GM23248 (cell line): ENCODE measurements at places on chromosomes 11 and 22. TPM values are rescaled to one million over a fixed set of nuclear protein-coding genes. Genes with fewer than 3 reads are reported as not detected.

ELMOD1 gene
- 0.32 and 0.51 TPM in 2 replicates for polyA plus RNA-seq

MMP13 gene
- not detected in 2 replicates for polyA plus RNA-seq

MYO18B gene
- not detected in 2 replicates for polyA plus RNA-seq

MTMR2 gene
- 42.1 and 44.2 TPM in 2 replicates for polyA plus RNA-seq

CARNS1 gene
- 0.13 and 0.38 TPM in 2 replicates for polyA plus RNA-seq

UCP2 gene
- polyA plus RNA-seq = 2.0 and 2.8 TPM in 2 replicates

F2 gene
- polyA plus RNA-seq = not detected in 2 replicates

KRTAP5-7 gene
- not detected in 2 replicates for polyA plus RNA-seq

CDC45 gene
- 10.1 and 10.6 TPM in 2 replicates for polyA plus RNA-seq

DNA sequence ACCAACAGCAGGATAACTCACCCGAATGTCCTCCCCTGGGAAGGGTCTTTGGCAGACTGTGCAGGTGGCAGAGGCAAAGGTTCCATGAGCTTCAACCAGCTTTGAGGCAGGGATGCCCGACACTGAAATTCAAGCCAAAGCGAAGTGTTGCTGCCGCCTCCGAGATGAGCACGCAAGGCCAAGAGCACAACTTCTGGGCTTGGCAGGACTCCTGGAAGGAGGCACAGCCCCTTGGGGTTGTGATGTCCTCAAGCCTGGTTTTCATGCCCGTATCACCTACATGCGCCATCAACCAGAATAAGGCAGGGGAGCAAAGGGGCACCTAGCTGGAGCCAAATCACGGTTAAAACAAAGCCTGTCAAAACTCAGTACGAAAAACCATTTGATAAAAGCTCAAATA lies 5.7 kb downstream of the SIRT3 start:
- 0 out of 2 replicates have a peak, but pooled peaks cover 6% of the 10 kb centered on the region for H3K36me3 ChIP-seq
- H3K4me3 ChIP-seq = no peak overlapping the region
- no peak for DNase-seq
- no peaks in the 10 kb centered on the region for H3K4me1 ChIP-seq
- H3K27ac ChIP-seq = no peak overlapping the region

GRCh38 chr11:31509051-31509428 lies 382 bp downstream of the IMMP1L start:
- peak; percentile 35 for DNase-seq
- H3K27me3 ChIP-seq = no peaks in the 10 kb centered on the region
- no peak overlapping the region for H3K27ac ChIP-seq
- H3K4me1 ChIP-seq = peaks cover 9% of the 10 kb centered on the region; the same call in 1 of the 2 replicates
- H3K4me3 ChIP-seq = peak overlapping the region; percentile 99

DNA sequence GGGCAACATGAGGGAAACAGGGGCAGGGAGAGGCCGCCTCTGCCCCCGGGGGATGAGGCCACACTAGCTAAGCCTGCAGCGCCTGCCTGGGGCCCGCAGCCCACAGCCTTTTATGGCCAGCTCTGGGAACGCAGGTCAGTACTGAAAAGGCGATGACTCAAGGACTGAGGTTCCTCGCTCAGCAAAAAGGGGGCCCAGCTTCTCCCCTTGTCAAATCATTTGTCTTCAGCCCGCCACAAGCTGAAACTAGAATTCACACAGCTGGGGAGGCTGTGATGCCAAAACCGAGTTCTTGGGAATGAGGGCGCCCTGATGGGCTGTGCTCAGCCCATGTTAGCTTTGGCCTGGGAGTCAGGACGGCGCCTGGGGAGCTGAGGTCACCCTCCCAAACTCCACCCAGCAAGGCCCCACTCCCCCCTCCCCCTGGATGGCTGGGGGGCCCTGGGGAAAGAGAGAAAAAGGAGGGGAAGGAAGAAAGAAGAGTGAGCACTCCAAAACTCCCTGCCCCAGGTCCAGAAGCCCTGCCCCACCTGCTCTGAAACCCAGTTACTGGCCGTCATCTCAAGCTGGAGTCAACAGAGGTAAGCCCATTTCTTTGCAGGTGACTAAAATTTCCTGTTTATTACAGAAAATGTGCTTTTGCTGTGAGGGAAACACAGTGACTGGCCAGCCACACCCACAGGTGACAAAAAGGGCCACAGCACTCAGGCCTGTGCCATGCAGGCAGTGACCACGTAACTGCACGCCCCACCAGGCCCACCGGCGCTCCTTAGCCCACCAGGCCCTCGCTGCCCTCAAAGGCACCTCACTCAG lies 13.7 kb downstream of the EHD1 start:
- H3K36me3 ChIP-seq = 0 out of 2 replicates have a peak, but pooled peaks cover 2% of the 10 kb centered on the region
- H3K27ac ChIP-seq = peak overlapping the region; percentile 99
- DNase-seq = peak; percentile 96
- H3K4me1 ChIP-seq = peaks cover 57% of the 10 kb centered on the region

DNA sequence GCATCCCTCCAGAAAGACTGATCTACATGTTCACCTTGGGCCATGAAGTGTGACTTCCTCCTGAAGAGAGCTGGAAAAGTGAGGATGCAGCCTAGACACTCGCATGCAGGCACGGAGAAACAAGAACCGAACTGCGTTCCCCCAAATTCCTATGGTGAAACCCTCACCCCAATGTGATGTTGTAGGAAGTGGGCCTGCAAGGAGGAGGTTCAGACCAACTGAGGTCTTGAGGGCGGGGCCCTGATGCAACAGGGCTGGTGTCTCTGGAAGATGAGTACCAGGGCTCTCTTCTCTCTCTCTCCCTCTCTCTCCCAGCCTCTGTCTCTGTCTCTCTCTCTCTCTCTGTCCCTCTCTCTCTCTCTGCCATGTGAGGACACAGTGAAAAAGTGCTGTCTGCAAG lies 501.1 kb downstream of the BRD1 start:
- no peak for DNase-seq
- no peaks in the 10 kb centered on the region for H3K4me1 ChIP-seq
- H3K4me3 ChIP-seq = no peak overlapping the region
- no peaks in the 10 kb centered on the region for H3K27me3 ChIP-seq
- no peak overlapping the region for H3K27ac ChIP-seq

DNA sequence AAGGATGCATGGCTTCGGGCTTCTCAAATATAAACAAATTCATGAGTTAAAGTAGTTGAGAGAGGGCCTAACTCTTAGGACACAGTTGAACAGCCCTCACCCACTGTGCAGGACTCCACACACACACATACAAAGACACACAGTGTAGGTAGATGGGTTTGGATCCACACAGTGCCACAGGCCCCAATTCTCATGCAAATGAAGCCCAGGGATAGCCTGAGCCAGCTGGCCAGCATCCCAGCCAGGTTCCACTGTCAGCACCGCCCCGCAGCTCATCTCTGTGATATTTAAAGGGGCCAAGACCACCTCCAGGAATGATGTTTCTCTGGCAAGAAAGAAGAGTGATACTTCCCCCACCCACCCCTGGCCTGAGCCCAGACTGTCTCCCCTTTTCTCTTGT lies 11.7 kb downstream of the SLC35C1 start:
- DNase-seq = no peak
- no peaks in the 10 kb centered on the region for H3K36me3 ChIP-seq

DNA sequence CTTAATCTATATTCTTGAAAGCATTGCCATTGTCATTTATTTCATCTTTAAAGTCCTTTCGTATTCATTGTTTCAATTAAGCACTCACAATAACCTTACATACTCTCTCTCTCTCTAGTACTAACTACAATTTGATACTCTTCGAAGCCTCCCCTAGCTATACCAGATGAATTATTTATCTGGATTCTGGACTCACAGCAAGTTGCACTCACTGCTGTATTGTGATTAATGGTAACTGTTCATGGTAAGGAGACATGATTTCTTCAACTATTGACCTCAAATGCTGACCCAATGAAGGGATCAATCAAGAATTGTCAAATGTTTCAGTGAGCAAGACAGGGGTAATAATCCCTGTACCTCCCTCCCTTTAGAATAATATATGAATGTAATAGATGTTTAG lies 6.0 kb upstream of the OR52B6 start:
- no peak overlapping the region for H3K27ac ChIP-seq
- H3K4me1 ChIP-seq = no peaks in the 10 kb centered on the region
- no peaks in the 10 kb centered on the region for H3K36me3 ChIP-seq
- no peak for DNase-seq
- no peak overlapping the region for H3K4me3 ChIP-seq

GRCh38 chr11:61114913-61115312 lies 12.6 kb downstream of the CD5 start:
- no peak overlapping the region for H3K4me3 ChIP-seq
- H3K4me1 ChIP-seq = no peaks in the 10 kb centered on the region

DNA sequence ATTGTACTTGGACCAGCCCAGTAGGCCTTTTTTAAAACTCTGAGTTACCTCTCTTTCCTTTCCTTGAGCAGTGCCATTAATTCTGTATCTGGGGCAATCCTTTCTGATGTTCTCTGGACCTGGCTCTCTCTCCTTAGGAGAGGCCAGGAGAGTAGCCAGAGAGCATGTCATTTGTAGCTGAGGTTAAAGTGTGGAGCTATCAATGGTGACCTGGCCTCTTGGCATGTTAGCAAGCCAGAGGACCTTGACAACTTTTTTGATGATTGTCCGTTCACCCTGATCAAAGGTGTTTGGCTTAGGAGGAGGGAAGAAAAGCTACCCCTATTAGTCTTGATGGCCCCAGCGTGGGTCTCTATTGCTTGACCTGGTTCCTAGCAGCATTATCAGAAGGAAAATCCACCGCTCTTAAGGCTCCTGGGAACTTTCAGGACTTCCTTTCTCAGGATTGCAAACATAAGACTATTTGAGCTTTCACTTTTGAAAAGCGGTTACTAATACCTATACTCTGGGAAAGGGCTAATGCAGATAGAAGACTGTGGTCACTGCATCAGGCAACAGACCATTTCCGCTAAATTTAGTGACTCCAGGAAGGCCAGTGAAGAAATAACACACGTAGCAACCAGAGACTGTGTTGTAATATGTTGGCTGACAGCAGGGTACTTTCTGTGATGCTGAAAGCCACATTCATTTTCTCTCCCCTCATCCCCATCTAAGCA lies 18.2 kb downstream of the LIMK2 start:
- 0 out of 2 replicates have a peak, but pooled peaks cover 7% of the 10 kb centered on the region for H3K4me1 ChIP-seq
- peak; percentile 42 for DNase-seq
- H3K27me3 ChIP-seq = no peaks in the 10 kb centered on the region
- no peaks in the 10 kb centered on the region; the same call in 1 of the 2 replicates for H3K36me3 ChIP-seq
- H3K4me3 ChIP-seq = no peak overlapping the region

DNA sequence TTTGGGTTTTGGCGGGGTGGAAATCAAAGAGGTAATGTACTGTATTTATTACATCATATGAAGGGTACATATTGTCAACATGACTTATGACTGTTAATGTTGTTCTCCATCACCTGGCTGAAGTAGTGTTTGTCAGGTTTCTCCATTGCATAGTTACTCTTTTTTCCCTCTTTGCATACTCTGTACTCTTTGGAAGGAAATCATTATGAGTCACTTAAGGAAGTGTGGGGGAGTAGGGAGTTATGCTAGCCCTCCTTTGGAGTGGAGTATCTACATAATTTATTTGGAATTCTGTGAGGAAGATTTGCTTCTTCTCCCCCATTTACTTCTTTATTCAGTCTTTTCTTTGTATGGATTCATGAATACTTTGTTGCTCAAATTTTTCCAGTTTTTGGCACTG lies 3.6 kb upstream of the PGR start:
- H3K4me1 ChIP-seq = no peaks in the 10 kb centered on the region
- H3K4me3 ChIP-seq = no peak overlapping the region
- H3K27ac ChIP-seq = no peak overlapping the region
- H3K36me3 ChIP-seq = no peaks in the 10 kb centered on the region
- DNase-seq = peak; percentile 2

DNA sequence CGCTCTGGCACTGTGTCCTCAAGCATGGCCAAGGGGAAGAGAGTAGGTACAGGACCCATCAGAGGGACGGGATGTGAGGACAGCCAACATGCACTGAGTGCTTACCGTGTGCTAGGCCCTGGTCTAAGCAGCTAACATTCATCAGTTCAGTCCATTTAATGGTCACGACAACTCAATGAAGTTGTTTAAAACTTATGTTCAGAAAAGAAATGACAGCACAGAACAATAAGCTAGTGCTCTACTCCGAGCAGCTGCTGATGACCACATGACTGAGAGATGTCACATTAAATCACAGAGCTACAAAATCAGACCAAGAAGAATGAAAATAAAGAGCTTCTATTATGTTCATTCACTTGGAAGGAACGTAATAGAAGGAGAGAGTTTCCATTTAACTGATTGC lies 26.3 kb downstream of the PRDM10 start:
- no peaks in the 10 kb centered on the region for H3K36me3 ChIP-seq
- peaks cover 7% of the 10 kb centered on the region; the same call in 1 of the 2 replicates for H3K4me1 ChIP-seq
- no peak overlapping the region for H3K4me3 ChIP-seq
- DNase-seq = no peak
- no peaks in the 10 kb centered on the region for H3K27me3 ChIP-seq

GRCh38 chr22:44452531-44453420 lies 45.3 kb downstream of the RTL6 start:
- DNase-seq = no peak
- peaks cover 21% of the 10 kb centered on the region for H3K4me1 ChIP-seq
- no peak overlapping the region for H3K27ac ChIP-seq
- H3K27me3 ChIP-seq = no peaks in the 10 kb centered on the region

GRCh38 chr11:64226507-64227051 lies 505 bp downstream of the NUDT22 start:
- no peaks in the 10 kb centered on the region for H3K36me3 ChIP-seq
- no peaks in the 10 kb centered on the region for H3K27me3 ChIP-seq
- peak; percentile 51 for DNase-seq
- H3K27ac ChIP-seq = peak overlapping the region; percentile 46

DNA sequence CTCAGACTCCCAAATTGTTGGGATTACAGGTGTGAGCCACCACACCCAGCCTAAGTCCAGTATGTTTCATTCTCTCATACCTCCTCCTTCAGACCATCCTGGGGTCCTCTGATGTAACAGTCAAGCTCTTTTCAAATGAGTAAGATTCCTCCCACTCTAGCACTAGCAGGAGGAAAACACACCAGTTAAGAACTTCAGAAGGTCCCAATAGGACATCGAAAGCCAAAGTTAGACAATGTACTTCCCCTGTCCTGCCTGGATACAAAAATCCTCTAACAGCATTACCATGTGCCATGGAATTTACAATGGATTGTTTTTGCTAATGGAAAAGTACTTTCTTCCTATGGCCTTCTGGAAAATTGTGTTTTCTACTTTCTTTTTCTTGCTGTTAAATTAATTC lies 67.1 kb downstream of the CCDC34 start:
- H3K4me1 ChIP-seq = peaks cover 49% of the 10 kb centered on the region
- no peaks in the 10 kb centered on the region for H3K36me3 ChIP-seq
- 0 out of 2 replicates have a peak overlapping the region, but pooled peaks have one; percentile 1 for H3K27ac ChIP-seq

DNA sequence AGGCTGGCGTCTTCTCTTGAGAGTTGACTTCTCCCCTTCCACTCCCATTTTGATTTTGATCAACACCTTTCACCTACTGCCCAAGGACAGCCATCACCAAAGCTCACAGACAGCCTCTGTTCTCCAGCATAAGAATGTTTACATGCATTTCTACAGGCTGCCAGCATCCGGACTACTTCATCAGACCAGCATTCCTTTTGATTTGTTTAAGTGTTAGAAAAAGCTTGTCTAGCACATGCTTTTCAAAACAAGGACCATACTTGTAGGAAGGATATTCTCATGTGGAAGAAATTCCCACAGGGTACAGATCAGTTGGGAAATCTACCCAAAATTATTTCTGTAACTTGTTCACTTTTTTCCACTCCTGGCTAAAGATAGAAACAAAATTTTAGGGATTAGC lies 6.2 kb upstream of the KCNA4 start:
- DNase-seq = no peak
- no peaks in the 10 kb centered on the region for H3K4me1 ChIP-seq
- no peak overlapping the region for H3K27ac ChIP-seq
